NCI-H446 (cell line): ENCODE measurements at places on chromosomes 3 and 15.

GRCh38 chr3:172201136-172201869 is 161.9 kb downstream of the FNDC3B start:
- peak; percentile 97 for DNase-seq

DNA sequence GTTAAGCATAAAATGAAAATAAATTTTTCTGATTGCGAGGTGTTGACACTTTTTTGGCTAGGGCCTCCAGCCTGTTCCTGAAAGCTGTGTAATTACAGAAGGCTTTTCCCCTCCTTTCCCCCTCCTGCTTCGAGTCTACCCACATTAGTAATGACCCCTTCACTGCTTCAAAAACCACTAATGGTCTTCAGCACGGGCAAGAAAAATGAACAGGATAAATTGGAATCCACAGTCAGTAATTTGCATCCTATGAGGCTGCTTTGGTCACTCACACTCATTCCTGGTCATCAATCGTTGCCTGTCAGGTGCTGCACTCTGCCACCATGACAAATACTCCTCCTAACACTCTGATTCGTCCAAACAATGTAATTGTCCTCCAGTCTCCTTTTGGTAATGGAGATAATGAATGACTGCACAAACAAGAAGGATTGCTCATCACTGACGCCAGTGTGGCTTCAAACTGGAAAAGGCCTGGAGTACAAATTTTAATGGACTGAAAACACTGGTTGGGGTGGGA is 148.6 kb downstream of the MEIS2 start:
- peak; percentile 21 for DNase-seq

GRCh38 chr15:25987638-25988037 is 124.5 kb upstream of the ATP10A start:
- no peak for DNase-seq

DNA sequence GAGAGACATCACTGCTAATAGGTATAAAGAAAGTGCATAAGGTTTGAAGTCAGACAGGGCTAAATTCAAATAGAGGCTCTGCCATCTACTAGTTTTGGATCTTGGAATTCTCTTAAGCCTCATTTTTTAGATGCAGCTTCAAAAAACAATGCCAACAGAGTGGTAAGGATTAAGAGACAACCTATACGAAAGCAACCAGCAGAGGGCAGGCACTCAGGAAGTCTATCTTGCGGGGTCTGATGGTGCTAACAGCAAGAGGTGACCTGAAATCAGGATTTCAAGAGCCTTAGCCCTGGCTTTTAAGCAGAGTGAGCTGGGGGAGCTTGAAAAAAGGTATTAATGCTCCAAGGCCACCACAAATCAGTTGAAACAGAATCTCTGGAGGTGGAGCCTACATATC is 40.7 kb downstream of the LDHAL6B start:
- DNase-seq = no peak

- no peak for DNase-seq
Measured at GRCh38 chr3:19688767-19689166, 245.2 kb downstream of the EFHB start.

DNA sequence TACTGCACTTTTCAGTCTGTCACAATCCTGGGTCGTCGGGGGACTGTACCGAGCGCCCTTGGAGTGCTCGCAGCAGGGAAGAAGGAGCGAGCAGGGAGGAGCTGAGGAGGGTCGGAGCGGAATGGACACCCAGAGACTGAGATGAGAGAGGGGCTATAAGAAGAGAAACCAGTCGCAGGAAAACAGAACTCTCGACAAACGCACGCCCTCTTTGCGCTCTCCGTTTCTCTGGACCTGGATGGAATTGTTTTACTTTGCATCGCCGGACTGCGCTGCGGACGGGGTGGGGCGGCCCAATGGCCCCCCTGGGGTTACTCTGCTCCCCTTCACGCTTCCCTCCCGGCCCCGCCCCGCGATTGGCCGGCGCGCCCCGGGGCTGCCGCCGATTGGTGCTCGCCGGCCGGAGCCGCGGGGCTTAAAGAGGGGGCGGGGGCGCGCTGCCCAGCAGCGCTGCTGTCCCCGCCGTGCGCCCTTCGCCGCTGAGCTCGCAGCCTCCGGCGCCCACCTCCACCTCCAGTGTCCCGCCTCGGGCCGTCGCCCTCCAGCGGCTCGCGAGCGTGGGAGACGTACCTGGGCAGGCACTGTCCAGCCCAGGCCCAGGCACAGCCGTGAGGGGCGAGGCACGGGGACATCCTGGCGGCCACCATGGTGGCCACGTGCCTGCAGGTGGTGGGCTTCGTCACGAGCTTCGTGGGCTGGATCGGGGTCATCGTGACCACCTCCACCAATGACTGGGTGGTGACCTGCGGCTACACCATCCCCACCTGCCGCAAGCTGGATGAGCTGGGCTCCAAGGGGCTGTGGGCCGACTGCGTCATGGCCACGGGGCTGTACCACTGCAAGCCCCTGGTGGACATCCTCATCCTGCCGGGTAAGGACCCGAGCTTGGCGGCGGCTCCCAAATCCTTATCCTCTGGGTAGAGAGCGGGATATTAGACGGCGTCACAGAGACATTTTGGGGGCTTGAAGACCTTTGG is at the start of gene CLDN11:
CLDN11 (plus strand) TSS at position 447 of the 977 bp plus-strand sequence; CDS start at position 646, 199 bp downstream.
- no peak for DNase-seq

DNA sequence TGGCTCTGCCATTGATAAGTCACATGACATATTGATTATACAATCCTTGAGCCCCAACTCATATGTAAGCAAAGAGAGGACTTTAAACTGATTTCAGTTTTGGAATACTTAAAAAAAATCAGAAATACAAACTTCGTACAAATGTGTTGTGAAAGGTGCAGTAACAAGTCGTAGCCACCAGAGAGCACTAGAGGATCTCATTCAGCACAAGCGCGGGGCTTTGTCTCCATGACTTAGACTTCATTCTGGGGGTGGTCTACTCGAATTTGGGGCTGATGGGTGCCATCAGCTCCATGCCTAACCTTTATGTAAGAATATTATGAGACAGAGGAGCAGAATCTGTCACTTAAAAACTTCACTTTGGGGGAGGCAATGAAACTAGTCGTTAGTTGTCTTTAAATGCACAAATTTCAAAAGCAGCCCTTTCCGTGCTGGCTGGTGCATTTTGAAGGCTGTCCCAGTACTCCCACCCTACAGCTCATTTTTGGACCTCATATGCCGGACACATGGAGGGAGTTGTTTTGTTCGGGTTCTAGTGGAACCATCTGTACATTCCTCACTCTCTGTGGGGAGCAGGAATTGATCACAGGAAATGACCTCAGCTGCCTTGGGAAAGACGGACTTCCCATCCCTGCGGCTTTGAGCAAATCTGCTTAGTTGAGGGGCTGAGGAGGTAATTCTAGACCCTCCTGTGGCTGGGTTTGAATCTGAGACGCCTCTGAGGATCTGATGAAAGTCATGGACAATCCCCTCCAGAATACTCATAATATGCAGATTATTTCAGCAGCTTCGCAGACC is 27.5 kb upstream of the MASP1 start:
- peak; percentile 18 for DNase-seq

GRCh38 chr3:188978421-188979171 is 193.2 kb upstream of the TPRG1 start:
- DNase-seq = peak; percentile 86

DNA sequence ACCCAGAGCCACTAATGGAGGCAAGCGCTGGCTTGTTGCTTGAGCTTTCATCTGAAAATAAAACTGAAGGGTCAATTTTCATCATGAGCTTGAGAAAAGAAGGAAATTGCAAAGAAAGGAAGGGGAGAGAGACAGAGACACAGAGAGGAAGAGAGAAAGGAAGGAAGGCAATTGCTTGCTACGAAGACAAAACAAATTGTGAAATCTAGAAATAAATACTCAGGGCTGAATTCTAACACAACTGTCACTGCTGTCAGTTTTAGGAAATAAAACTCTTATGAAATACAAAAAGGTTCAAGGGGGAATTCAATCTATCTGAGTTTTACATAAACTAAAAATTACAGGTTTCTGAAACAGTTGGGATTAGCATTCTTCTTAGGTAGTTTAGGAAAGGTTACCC is 36.7 kb downstream of the FOXP1 start:
- no peak for DNase-seq

DNA sequence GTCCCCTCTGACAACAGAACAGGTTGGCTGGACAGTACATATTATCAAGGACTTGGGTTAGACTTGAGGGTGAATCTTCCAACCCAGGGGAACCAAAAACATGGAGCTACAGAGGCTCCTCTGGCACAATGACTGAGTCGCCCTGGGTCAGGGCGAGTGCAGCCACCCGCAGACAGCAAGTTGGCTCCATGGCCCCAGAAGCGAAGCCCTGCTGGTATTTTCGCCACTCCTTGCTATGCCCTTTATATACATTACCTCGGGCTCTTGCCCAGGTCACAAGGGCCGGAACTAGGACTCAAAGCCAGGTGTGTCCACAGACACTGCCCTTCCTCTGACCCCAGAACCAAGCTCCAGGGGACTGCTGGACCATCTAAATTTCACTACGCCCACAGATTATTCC is 64.6 kb downstream of the ADCY5 start:
- no peak for DNase-seq

GRCh38 chr3:45965653-45966052 is 22.4 kb downstream of the CXCR6 start:
- DNase-seq = no peak

DNA sequence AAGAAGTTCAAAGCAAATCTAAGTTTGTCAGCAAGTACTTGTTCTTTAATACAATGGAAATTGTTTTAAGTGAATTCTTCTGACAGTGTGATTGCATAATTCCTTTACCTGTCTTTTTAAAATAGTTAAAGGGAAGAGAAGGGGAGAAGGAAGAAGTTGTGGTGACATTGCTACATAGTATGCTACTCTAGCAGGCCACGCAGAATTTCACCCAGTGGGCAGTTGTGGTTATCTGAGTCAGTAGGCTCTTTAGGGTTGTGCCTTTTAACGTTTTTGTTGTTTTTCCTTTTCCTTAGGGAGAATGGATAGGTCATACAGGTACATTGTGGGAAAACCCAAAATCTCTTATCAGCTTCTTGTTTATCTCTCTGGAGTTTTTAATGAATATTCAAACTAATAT is 40.4 kb downstream of the KIF15 start:
- no peak for DNase-seq

DNA sequence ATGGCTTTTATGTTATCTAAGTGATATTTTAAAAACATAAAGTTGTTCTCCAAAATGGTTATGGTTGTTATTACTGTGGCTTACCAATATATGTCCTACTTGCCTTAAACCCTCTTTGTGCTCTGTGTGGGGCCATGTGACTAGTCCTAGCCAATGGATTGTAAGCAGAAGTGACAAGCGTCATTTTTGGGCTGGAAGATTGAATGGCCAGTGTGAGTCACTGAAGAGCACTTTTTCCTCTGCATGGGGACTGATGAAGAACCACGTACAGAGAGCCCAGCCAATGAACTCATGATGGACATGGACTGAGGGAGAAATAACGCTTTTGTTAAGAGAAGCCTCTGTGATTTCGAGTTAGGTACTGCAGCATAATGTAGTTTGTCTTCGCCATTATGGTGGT is 332.7 kb downstream of the EDEM1 start:
- DNase-seq = no peak

DNA sequence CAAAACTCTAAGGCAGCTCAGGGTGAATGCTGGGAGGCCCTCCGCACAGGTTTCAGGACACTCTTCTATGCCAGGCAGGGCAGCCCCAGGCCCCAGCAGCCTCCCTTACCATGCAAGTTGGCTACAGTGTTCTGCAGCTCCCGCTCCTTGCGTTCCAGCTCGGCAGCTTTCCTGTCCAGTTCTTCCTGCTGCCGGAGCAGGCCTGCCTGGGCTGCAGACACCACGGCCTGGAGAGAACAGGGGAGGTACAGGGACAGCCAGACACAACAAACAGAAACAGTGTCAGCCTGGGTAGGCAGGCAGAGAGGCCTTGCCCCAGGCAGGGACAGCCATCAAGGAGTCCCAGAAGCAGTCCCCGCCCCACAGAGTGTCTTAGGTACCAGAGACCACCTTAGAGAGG is 9.0 kb upstream of the ULK3 start:
- DNase-seq = no peak

DNA sequence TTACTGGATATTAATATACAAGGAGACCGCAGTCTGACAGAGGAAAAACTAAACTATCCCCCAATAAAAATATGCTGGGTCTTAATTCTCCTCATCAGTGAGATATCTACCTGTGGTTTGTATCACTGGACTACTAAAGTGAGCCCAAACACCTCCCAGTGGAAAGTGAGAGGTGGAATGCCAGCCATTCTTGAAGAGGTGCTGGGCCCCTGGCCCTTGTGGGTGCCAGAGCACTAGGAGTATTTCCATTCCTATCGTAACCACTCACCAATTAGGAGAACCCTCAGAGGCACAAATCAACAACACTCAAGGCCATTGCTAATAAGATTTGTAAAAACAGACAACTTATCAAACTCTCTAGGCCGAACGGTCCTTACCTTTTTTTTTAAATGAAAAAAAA is 121.5 kb upstream of the TSPAN3 start:
- no peak for DNase-seq

DNA sequence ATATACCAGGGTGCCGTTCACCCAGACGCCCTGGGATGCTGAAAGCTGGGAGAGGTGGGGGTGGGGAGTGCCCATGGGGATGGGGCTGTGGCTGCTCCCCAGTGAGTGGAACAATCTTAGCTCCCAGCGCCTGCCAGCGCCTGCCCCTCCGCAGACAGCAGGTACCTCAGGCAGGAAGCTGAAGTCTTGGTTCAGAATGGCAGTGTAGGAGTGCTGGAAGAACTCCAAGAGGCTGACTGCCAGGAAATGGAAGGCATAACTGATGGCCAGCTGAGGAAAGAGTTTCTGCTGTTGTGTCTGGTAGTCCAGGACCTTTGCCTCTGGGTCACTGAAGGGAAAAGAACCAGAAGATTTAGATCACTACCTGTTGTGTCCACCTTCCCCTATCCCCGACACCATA is 8.4 kb downstream of the ACOX2 start:
- DNase-seq = peak; percentile 34

- no peak for DNase-seq
Measured at GRCh38 chr15:68062946-68063465, 8.9 kb downstream of the PIAS1 start.

GRCh38 chr15:44188795-44189194 is 6.3 kb downstream of the FRMD5 start:
- no peak for DNase-seq

- no peak for DNase-seq
Measured at GRCh38 chr15:98923171-98923570, 84.4 kb downstream of the PGPEP1L start.

- no peak for DNase-seq
Measured at GRCh38 chr15:89455535-89455934, 40.8 kb downstream of the RHCG start.

GRCh38 chr3:174002543-174002942 is 605.0 kb downstream of the NLGN1 start:
- no peak for DNase-seq

DNA sequence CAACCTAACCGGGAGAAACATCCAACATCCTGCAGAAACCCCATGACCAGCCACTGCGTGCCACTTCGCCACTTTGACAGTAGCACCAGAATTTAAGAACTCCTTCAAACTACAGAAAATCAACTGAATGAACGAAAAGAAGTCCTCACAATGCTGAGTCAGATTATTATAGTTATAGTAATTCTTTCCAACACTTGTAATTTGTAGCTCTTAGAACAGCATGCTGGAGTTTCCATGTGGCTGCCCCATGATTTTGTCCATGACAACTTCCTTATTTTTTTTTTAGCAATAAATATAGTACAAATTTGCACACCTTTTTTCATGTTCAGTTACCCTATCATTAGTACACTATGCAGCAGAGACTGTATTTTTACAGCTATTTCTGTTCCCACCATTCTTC is 26.1 kb upstream of the SSR3 start:
- no peak for DNase-seq
